ENCODE measurements at places on chromosomes 2 and 18.

- DNase-seq, result peak; percentile 89
Measured at GRCh38 chr2:132547090-132547687, 122.8 kb downstream of the LYPD1 start.

- no peak for DNase-seq
Measured at GRCh38 chr18:572091-572830, 7.9 kb upstream of the CETN1 start.

DNA sequence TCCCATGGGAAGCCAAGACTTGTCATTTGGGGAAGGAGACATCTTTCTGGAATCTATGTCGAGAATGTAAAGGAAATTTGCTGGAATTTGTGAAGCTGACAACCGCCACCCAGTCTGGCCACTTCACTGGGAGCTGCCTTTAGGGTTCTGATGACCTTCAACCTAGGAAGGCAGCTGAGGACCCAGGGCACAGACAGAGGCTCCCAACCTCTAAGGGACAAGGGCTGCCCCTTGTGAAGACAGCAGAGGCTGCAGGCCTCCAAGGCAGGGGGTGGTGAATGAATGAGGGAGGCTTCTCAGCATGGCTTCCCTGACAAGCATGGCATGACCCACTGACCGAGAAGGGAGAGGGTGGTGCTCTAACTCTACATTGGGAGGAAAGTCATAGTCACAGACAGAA lies 128.9 kb upstream of the ASB18 start:
- no peak for DNase-seq

GRCh38 chr2:30341500-30342267 lies 105.4 kb upstream of the LCLAT1 start:
- DNase-seq, result no peak

All from stomach (tissue), 19 donors.